Stimulated activated CD8-positive, alpha-beta memory T cell treated with anti-CD3 and anti-CD28 coated beads, Interleukin-15, amount 100 ng/mL, for 24 hours (primary cell): ENCODE measurements at places on chromosomes 2 and 18.

- peak; percentile 24 for DNase-seq
These were observed 4.4 kb upstream of the RMC1 start for GRCh38 chr18:23498877-23499276.

DNA sequence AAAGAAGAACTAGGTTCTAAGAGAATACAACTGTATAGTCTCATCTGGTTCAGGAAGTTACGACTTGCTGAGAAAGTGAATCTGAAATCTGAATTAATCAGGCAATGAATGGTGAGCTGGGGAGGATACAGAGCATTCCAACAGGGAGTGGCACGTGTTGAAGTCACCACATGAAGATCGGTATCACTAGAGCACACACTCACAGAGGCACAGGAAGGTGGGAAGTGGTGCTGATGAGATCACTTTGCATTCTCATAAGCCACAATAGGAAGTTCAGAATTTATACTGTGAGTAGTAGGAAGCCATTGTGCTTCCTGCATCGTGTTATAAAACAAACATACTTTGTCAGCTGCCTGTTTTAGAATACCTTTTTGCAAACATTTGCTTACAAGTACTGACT, 615.0 kb upstream of the DDX18 start:
- DNase-seq = no peak

- DNase-seq = no peak
These were observed 98.8 kb downstream of the HS6ST1 start for GRCh38 chr2:128219891-128220290.

DNA sequence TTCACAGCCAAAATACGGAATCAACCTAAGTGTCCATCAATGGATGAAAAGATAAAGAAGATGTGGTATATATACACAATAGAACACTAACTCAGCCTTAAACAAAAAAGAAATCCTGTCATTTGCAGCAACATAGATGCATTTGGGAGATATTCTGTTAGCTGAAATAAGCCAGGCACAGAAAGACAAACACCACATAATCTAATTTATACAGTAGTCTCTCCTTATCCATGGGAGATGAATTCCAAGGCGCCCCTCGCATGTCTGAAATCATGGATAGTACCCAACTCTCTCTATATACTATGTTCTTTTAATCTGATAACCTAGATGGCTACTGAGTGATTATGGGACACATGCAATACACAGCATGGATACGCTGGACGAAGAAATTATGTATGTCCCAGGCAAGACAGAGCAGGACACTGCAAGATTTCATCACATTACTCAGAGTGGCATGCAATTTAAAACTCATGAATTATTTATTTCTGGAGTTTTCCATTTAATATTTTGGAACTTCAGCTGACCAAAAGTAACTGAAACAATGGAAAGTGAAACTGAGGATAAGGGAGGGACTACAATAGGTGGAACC, 39.5 kb downstream of the ORC4 start:
- DNase-seq = no peak

DNA sequence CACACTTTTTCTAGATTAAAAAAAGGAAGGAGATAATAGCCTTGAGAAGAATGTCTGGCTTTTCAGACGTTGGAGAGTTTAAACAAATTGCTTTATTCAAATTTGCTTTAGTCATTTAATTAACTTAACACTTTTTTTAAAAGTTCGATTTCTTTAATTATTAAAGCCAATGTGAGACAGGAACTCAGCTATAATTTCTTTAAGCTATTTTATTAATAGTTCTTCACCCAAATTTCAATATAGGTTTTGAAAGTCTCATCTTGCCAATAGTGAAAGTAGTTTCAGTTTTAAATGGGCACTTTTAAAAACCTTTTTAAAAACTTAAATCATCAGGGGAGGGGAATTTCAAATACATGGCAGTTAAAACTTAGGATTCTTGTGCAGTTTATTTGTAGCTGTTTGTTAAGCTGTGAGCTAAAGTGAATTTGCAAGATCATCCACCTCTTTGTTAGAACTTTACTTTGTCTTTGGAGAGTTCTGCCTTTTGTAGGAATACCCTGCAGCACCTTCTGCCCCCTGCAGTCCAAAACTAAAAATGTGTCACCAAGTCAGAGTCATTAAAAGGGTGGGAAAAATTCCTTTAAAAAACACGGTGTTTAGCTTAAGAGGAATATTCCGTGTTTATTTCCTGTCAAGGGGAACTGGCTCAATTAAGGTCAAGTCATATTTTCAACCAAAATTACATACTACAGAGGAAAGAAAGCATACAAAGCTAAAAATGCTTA, 4.6 kb downstream of the TGIF1 start:
- DNase-seq = no peak
